ENCODE measurements at places on chromosomes 6 and 20.

- no peak for DNase-seq
Measured at GRCh38 chr6:147384737-147385710, 123.5 kb upstream of the SAMD5 start.

DNA sequence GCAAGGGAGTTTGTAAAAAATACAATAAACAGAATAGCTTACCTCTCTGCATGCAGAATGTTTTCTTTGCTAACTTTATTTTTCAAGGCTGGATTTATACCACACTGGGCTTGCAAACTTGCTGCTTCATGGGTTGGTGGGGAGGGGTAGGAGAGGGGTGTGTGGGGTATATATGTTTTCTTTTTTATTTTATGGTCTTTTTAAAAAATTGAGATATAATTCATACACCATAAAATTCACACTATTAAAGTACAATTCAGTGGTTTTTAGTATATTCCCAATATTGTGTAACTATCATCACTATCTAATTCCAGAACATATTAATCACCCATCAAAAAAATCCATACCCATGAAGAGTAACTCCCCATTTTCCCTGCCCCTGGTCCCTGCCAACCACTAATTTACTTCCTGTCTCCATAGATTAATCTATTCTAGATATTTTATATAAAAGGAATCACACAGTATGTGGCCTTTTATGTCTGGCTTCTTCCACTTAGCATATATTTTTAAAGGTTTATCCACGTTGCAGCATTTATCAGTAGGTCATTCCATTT, 14.3 kb upstream of the TRPC4AP start:
- DNase-seq: no peak

DNA sequence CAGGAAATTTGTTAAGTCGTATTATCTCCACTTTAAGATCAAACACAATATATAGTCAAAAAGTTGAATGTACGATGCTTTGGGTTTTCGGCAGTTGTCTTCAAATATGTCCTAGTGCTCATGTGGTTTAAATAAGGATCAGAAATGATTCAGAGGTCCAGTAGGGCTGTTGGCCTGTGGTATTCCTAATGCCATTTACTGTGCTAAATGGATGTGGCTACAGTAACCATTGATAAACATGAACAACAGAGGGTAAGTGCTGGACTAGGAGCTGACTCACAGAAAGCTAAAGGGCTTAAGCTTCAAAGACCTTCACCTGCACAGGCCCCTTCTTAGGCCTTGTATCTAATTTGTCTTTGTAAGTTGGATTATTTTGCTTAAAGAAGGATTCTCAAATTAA, 80.5 kb upstream of the TPD52L1 start:
- no peak for DNase-seq

DNA sequence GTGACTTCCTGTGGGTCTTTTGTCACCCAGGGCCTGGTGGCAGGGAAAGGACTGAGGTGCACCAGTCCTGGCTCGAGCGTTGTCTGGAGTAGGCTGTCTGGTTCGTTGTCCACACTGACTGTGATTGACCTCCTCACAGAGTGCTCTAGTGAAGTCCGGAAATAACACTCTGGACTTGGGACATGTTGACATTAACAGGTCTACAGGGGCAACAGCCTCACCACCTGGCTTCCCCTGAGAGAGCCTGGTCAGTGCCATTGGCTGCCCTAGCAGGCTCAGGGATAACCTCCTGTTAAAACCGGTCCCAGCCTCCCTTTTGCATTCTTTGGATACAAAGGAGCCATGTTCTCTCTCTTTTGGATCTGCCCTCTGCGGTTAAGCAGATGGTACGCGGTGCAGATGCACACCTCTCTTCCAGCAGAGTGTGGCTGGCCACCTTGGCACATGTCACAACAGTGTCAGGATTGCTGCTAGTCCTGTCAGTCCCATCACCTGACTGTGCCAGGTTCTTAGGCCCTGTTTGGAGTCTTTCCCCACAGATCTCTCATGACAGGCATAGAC, 46.2 kb downstream of the CDS2 start:
- DNase-seq: no peak

DNA sequence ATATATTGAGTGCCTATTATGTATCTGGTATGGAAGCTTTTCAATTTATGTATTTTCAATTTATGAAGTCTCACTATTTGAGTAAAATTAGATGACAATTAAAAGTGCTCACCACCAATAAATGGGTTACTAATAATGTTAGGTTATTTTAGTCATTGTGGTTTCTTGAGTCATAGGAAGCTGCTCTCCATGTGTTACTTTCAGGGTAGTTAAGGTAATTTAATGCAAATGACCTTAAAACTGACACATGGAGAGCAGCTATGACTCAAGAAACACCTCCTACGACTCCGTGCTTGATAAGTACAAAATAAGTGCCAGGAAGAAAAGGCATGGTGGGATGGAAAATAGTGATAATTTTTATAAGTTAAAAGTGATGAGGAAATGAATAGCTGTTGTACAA, 16.5 kb upstream of the TINAG start:
- DNase-seq: no peak

DNA sequence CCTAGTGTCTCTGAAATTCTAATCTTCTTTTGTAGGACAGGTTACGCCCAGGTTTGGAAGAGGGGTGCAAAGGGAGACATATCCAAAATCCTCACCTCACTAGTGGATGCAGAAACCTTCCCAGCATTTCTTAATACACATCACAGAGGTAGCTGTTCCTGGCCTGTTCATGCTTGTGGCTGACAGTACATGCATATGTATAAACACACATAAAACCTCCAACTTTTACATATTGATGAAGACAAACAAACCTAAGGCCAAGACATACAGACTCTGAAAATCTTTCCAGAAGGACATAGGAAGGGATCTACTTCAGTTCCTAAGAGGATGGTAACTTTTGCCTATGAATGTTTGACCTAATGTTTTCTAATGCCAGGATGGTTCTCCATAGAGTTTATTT, 872.1 kb upstream of the FLRT3 start:
- no peak for DNase-seq

DNA sequence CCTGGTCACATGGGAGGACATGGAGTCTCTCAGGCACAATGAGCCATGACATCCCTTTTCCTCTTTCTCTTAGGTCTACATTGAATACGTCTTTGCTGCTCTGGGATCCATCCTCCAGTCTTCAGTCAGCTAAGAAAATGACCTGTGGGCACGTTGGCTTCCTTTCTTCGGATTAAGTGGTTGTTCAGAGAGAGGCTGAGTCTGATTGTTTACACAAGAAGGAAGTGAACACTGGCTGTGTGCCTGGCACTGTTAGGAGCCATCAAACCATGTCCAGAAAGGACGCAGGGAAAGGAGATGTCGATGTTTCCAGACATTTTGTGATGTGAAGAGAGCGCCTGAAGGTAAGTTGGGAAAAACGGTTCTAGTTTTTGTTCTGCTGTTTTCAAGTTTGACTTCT, 309.9 kb upstream of the CDYL start:
- no peak for DNase-seq

GRCh38 chr6:79544299-79544927, 7.2 kb upstream of the LCA5 start:
- DNase-seq: no peak

- no peak for DNase-seq
Measured at GRCh38 chr6:25397406-25397805, 118.2 kb downstream of the CARMIL1 start.

DNA sequence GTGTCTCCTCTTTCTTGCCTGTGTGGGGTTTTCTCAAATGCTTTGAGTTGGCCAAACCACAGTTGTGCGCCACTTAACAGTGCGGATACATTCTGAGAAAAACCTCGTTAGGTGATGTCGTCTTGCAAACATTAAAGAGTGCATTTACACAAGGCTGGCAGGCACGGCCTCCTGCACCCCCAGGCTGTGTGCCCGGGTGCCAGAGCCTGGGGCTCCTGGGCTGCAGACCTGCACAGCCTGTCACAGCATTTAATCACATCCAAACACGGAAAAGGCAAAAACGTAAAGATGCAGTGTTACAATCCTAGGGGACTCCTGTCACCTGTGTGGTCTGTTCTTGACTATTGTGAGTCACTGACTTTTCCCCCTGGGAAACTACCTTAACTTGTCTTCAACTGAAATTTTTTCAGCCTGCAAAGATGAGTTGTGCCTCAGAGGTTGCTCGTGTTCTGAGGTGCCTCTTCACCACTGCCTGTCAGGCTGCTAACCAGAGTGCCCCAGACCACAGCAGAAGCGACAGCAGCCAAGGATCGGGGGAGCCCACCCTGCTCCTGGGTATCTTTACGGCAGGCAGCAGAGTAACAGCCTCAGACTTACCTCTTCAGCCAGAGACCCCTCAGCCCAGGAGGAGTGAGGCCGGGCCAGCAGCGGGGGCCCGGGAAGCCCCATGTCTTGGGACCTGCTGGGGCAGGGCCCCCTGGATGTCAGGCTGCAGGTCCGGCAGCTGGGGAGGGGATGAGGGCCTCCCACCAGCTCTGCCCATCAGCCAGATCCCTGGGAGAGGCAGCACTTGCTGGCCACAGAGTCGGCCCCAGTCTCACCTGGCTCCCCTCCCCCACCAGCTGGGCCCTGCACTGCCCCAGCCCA, 683 bp upstream of the C20orf204 start:
- no peak for DNase-seq

DNA sequence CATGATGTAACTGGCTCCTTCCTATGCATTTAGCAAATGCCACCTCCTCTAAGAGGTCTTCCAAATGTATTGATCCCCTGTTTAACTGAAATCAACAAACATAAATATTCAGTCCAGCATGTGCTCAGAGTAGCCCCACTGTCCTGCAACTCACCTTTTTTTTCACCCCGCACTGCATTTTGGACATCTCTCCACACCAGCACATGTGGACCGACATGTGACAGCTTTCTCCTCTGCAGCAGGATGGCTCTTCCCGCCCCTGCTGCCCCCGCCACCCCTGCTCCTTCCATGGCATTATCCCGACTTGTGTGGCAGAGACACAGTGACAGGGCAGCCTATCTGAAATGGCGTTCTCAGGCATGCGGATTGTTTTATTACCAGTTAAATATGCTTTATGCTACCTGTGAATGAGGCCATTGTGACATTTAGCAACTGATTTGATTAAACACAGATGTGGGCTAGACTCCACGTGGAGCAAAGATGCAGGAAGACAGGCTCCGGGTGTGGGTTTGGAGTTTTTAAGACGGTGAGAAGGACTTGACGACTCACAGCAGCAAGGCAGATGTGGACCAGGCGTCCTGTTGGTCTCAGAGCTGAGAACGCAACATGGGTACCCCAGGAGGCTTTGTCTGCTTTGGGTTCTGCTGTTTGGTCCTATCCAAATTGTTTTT, 161.2 kb downstream of the EYA2 start:
- DNase-seq: no peak

GRCh38 chr20:13778827-13779226, 5.9 kb downstream of the ESF1 start:
- DNase-seq: no peak

DNA sequence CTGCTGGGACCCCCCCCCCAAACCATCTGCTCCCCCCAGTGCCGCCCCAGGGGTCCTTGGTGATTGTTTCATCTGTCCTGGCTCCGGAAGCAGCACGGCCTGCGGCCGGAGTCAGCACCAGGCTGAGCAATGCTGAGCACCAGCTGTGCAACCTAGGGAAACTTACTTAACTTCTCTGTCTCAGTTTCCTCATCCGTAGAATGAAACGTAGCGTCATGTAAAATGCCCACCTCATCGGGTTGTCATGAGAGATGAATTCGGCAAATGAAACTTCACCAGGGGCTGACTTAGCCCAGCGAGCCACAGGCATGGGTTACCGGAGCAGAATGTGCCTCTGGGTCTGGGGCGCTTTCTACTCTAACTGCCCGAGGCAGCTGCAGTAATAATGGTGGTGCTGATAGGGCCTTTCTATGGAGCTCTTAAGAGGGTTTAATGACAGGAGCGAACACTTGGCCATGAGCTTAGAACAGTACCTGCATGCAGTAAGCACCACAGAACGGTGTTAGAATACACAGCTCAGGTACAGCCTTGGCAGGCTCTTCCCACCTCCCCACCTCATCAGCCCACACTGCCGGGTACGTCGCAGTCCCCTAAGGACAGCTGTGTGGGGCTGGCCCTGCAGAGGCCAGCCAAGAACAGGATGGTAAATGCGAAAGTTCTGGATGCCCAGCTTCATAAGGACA, 1.7 kb downstream of the THBS2 start:
- no peak for DNase-seq

- no peak for DNase-seq
Measured at GRCh38 chr20:35363190-35363589, 48.6 kb downstream of the UQCC1 start.

DNA sequence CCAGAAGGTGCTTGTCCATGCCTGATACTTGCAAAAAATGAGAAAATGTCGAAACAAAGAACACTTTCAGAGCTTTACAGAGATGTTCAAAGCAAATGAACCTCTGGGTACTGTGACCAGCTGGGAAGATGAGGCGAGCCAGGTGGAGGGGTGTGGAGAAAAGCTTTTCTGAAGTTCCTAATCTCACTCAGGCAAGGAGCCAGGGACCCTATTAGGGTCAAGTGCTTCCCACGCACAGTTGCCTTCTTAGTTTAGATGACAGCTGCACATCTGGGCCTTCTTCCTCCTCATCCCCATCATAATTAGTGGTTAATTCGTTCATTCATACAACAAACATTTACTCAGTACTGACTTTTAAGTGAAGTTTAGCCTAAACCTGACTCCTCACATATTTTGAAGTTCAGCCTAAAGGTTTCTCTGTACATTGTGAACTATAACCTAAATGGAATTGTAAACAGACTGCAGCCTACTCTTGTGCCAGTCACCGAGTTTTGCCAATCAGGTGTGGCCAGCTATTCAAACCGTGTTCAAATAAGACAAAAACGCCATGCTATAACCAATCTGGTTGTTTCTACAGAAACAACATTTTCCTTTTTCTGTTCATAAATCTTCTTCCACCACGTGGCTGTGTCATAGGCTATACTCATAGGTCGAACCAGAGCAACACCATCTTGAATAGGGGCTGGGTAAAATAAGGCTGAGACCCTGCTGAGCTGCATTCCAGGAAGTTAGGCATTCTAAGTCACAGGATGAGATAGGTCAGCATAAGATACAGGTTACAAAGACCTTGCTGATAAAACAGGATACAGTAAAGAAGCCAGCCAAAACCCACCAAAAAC, 19.3 kb upstream of the AHCY start:
- no peak for DNase-seq

All from stimulated activated CD4-positive, alpha-beta T cell treated with anti-CD3 and anti-CD28 coated beads, Interleukin-1b, Interleukin-23, amount 100 ng/mL, for 1 hour (primary cell).